Activated CD8-positive, alpha-beta memory T cell treated with anti-CD3 and anti-CD28 coated beads for 1 hour (primary cell): ENCODE measurements at places on chromosomes 1 and 21.

GRCh38 chr1:22959545-22960360 lies 12.9 kb downstream of the LACTBL1 start:
- DNase-seq = no peak

- no peak for DNase-seq
Measured at GRCh38 chr1:43550598-43551246, 20.0 kb downstream of the PTPRF start.

DNA sequence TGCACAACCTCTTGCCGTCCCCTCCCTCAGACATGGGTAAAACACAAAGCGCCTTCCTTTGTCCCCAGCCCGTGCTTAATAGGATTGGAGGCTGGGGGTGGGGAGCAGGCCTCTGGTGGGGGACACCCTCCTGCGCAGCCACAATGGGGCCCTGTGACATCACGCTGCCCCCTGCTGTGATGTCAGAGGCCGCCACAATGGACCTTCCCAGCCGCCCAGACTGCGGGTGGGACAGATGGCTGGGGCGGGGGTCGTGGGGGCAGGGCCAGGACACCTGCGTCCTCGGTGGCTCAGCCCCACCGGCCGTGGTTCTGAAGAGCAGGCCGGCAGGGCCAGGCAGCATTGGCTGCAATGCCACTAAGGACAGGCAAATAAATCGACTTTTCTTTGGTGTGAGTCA lies 39.9 kb downstream of the EPHA2 start:
- DNase-seq = no peak

DNA sequence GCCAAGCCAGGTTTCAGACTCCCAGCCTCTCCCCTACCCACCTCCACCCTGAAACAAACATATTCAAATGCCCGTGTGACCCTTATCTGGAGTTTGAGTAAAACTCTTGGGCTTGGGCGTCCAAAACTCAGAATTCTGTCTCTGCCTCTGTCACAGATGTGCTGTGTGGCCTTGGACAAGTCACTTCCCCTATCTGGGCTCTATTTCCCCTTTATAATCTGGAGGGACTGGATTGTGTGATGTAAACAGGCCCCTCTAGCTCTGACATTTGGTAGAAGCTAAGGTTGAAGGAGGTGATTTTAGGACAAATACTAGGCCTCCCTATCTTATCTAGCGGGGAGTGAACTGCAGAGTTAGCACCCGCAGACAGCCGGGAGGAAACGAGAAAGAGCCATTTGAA lies 67.5 kb downstream of the IGSF21 start:
- DNase-seq = no peak

DNA sequence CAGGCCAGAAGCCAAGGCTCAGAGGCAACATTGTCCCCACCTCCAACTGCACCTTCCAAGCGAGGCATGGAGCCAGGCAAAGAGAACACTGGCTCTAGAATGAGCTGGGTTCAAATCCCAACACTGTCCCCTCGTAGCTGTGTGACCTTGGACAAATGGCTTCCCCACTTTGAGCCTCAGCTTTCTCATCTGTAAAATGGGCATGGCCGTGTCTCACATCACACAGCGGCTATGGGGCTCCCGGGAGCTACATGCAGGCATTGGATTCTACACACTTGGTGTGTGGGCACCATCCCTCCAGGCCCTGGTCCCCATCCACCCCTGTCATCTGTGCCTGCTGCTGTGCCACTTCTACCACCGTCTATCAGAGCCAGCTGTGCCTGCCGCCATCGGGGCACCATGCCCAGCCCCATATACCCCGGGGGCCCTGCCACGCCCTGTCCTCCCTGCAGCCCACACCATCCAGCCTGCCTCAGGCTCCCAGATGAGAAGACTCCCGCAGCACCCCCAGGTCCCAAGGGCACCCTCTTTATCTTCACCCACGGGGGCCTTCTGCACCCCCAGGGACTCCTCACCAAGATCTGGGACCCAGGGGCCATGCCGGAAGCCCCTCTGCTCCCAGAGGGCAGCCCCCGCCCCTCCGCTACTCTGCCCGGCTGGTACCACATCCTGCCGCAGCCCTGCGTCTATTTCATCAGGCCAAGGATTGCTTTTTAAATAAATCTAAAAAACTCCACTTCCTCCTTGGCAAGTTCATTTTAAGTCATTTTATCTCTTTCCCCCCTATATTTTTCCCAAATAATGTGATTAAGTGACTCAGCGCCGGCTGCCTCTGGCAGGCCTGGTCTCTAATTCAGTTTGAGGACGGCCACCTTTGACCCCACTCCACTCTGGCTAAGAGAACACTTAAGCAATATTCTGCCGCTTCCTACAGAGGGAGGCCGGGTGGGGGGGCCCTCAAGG lies 107.8 kb upstream of the TARDBP start:
- no peak for DNase-seq

- DNase-seq = no peak
Measured at GRCh38 chr1:151342021-151342420, 5.0 kb downstream of the RFX5 start.

GRCh38 chr1:225980005-225980836 lies 18.9 kb downstream of the SDE2 start:
- DNase-seq = no peak

DNA sequence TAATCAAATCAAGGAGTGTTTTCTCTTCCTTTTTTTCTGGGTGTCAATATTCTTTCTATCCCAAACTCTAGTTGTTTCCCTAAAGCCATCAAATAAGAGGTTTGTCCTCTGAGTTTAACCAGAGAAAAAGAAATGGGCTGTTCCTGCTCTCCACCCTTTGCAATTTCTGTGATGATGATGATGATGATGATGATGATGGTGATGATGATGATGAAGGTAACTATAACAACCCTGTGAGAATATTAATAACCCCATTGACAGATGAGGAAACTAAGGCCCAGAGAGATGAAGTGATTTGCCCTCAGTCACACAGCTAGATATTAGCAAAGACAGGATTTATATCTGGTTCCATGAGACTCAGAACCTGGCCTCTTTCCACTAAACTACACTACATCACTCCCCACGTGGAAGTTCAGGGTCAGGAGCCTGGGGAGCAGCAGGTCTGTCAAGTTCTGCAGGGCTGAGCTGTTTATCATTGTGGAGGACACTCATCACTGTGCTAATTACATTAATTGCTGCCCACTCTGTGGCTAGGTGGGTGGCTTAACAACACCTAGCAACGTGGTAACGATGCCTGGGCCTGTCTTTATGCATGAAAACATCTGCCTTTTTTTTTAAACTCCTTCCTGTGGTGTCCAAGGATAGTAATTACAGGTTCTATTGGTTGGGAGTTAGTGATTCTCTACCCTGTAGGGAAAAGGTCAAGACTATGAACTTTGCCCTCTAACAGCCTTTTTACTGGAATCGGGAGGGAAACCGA lies 19.0 kb upstream of the JUN start:
- DNase-seq = no peak

DNA sequence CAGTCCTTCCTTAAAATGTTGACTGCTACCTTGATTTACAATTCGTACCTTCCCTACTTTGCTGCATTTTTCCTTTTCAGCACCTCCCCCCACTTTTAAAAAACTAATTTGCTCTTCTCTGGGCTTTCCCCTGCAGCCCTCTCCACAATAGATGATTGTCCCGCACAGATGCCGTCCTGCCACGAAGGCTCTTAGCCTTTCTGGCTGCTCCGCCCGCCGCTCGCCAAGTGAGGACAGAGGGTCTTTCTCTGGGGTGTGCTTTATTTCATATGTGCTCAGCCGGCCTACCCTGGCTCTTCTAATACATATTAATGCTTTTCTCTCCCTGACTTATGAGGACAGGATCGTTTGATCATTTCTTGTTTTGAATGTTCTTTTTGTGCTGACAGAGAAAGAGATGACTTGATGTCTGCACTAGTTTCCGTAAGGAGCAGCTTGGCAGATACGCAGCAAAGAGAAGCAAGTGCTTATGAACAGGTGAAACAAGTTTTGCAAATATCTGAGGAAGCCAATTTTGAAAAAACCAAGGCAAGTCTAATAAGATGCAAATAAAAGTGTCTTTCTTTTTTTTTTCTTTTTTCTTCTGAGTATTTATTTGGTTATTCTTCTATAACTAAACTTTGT lies 60.6 kb downstream of the SDCCAG8 start:
- no peak for DNase-seq

DNA sequence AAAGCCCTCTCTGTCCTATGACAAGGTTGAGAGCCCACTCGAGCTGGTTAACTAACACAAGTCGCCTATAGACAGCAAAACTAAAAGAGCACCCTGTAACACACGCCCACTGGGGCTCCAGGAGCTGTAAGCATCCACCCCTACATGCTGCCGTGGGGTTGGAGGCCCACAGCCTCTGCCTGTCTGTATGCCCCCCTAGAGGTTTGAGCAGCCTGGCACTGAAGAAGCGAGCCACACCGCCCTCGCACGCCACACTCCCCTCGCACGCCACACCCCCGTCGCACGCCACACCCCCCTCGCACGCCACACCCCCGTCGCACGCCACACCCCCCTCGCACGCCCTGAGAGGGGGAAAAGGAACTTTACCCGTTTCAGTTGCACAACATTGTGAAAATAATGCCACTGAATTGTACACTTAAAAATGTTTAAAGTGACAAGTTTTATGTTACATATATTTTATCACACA lies 13.2 kb upstream of the HMGCL start:
- peak; percentile 44 for DNase-seq

DNA sequence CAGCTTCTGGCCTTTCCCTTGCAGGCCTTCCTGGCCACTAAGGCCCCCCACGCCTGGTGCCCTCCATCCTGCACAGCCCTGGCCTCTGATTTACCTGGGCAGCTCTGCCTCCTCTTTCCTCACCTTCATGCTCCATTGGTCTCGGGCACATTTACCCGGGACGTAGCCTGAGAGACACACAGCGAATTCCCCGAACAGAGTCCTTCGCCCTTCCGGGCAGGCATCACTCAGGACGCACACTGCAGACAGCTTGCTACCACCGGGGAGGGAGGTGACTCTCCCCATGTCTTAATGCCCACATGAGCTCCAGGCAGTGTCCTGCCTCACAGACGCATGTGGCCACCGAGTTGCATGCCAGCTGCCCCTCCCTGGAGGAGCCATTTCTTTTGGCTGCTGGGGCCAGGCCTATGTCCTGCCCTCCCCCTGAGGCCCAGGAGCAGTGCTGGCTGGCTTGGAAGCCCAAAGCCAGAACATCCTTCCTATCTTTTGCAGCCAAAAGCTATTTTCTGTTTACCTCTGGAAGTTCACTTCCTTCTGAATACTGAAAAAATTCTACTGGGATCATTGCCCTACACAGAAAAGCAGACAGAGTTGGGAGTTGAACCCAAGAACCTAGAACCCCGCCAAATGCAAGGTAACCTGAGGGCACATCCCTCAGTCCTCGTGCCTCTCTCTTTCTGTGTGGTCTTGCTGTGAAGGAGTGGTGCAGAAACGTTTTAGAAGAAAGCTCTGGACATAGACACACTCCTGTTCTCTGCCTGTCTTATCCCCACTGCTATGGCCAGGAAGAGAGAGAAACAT lies 209.5 kb downstream of the TOMM20 start:
- no peak for DNase-seq

GRCh38 chr1:239228451-239228850 lies 157.9 kb upstream of the CHRM3 start:
- DNase-seq = no peak

DNA sequence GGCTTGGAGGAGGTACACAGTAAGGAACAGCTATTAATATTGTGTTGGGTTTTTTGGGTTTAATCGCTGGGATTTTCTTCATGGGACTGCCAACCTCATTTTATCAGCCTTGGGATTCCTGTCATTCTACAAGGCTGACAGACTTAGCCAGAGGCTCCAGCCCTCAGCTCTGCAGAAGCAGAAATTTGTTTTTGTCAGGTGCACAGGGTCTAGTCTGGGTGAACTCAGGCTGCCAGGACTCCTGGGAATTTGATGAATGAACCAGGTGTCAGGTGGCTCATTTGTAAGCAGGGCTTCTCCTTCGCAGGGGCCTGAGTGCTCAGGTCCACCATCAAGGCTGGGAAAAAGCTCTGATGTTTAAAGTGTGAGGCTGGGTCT lies 11.5 kb upstream of the ZNF362 start:
- no peak for DNase-seq

DNA sequence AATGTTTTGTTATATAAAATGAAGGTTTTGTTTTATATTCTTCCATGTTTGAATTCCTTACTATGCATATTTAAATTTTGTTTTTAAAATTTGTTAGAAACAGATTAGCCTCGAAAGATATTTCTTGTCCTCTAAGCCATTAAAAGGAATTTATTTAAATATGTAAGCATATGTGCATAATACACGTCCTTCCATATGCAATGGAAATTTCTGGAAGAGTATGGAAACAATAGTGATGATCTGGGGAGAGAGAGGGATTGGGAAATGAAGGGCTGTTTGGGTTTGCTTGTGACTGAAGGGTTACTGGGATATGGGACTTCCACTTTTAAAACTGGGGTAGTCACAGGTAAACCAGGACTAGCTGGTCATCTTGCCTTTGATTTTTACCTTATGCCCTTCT lies 21.1 kb downstream of the ECHDC2 start:
- DNase-seq = no peak

- DNase-seq = no peak
Measured at GRCh38 chr1:118158924-118159323, 26.1 kb downstream of the SPAG17 start.
